CD8-positive, alpha-beta memory T cell (primary cell): ENCODE measurements at places on chromosomes 7 and 10.

- DNase-seq: no peak
Measured at GRCh38 chr10:104028146-104028545, 57.5 kb downstream of the COL17A1 start.

DNA sequence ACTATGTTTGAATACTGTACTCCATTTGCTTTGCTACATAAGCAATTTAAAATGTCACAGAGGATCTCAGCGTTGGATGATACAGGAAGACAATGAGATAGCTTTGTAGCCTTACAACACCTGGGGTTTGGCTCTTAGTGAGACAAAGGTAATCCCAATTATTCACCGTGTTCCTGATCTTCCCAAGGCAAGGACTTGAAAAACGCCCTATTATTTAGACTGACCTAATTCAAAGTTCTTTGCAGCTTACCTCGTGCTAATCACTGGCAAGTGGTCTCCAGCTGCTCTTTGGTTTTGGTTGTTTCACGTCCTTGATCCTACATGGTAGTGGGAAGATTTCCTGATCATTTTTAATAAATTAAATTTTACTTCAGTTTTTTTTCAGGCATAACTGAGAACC lies 23.0 kb upstream of the C7orf33 start:
- no peak for DNase-seq

GRCh38 chr10:121900443-121901174 lies 27.2 kb downstream of the ATE1 start:
- DNase-seq: no peak

DNA sequence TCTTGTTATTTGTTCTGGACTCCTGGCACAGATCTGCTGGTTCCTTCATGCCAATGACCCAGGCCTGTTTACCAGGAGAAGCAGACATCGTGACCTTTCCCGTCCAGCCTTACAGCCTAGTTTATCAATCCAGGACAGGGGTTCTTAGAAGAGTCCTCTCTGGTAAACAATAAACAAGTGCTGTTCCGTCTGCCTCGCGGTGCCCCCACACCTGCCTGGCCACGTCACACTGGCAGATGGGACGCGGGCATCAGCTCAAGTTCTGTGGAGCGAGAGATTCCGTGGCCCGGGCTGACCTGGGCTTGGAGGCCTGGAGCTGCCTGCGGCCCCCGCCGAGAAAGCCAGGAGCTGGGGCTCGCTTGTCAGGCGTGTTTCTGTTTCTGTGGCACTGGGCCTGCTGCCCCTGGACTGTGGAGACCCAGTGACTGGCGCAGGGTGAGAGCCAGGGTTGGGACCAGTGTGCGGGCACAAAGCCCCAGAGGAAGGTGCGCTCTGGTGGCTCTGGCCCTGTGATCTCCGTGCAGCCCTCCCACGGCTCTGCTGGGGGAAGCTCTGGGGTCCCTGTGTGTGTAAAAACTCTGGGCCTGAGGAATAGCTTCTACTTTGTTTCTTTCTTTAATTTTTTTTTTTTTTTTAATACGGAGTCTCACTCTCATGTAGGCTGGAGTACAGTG lies 28.4 kb upstream of the PFKFB3 start:
- DNase-seq: no peak

GRCh38 chr7:28418311-28418710 lies 6.0 kb downstream of the CREB5 start:
- DNase-seq: no peak

- DNase-seq: no peak
Measured at GRCh38 chr10:125848857-125849256, 25.5 kb downstream of the BCCIP start.

DNA sequence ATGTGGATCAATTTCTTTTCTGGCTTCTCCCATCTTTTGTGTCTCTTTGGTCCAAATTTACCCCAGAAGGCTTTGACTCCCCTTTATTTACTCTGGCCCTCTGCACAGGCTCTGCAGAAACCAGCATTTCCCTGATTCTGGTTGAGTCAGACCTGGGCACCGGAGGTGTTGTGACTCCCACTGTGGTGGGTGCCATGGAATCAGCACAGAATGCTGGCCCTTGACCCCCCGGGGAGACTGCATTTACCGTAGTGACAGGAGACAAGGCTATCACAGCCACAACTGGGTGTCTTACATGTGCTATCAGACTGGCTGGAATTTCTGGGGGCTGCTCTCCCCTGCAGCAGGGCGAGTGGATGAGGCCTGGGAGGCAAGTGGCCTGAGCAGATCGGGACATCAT lies 37.6 kb downstream of the PLXDC2 start:
- DNase-seq: no peak

- no peak for DNase-seq
Measured at GRCh38 chr10:4240608-4241197, 455.7 kb upstream of the KLF6 start.

DNA sequence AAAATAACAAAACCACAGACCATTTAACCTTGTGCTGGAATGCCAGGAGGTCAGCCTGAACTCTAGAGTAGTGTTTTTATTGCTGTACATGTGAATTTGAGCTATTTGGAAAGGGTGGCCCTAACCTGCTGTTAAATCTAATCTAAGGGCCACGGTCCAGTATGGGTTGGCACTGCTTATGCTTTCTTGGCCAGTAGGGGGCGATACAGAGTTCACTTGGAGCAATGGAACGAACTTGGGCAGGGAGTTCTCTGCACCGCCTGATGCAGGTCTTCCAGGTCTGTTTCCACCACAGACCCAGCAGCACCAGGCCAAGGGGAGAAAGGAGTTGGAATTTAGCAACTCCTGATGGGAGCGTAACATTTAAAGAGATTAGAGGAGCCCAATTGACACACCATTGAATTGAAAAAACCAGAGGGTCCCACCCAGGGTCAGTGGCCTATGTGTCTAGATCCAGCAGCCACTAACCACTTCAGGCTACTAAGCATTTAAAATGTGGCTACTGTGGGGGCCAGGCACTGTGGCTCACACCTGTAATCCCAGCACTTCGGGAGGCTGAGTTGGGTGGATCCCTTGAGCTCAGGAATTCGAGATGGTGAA lies 75.7 kb upstream of the EFCAB10 start:
- peak; percentile 56 for DNase-seq

- DNase-seq: no peak
Measured at GRCh38 chr10:60377042-60377352, 12.7 kb downstream of the ANK3 start.

DNA sequence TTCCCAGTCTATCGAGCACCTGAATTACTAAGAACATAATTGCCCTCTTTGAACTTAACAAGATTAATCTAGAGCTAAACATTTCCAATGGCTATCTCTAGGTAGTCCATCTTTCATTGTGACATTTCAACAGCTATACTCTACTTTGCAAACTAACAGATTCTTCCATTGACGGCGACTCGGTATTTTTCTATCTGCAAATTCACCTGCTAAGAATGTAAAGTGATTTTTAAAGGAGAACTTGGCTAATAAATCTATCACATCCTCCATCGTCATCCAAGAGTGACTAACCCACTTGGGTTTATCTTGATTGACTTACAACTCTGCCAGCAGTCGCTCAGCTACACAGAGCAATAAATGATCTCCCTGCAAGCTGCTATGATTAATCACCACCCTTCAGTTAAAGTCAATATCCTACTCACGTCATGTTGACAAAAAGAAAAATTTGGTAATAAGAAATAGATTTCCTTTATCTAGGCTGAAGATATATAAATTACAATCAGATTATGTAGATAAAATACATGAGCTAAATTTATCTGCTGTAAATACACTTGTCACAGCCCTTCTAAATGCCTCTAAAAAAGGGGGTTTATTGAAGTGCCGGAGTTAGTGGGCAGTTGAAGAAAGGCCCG lies 99.5 kb downstream of the SFMBT2 start:
- DNase-seq: no peak

DNA sequence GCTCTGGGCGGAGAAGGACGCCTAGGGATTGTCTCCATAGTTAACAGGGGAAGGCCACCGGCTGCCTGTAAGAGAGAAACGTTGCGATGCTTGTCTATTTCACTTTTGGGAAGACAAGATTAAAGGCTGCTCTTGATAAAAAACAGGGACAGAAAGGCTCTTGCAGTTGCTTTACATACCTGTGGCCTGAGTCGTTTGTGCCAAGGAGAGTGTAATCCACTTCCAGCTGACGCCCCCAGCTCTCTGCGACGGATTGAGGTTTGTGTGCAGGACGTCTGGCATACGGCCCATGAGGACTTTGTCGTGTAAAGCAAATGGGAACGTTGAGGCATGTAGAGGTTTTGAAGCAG lies 1.1 kb downstream of the MAP3K8 start:
- DNase-seq: no peak

- no peak for DNase-seq
Measured at GRCh38 chr7:135971366-135971725, 5.8 kb downstream of the MTPN start.

DNA sequence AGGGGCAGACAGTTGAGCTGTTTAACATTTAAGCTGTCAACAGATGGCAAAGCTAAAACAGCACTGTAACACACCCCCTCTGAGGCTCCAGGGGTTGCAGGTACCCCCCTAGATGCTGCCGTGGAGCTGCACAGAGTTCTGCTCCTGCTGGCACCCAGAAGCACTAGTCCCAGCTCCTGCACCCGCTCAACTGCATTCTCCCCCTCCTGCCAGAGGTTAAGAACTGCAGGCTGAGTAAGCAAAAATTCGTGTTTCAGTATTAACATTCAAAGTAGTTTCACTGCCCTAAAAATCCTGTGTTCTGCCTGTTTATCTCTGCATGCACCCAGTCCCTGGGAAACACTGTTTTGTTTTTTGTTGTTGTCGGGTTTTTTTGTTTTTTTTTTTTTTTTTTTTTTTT lies 790.8 kb upstream of the KCND2 start:
- no peak for DNase-seq

DNA sequence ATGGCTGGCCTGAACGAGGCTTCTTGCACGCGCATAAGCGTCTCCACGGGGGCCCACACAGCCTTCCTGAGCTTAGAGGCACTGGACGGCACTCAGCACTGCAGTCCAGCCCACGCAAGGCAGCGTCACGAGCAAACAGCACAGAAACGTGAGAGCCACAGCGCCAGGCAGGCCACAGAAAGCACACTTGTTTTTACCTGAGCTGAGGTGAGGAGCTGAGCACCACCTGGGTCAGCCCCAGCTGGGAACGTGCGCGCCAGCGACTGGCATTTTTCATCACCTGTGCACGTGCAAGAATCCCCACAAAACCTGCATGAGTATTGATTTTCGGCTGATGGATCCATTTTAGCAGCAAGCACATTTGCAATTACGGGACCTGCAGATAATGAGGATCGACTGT lies 26.7 kb downstream of the IQCE start:
- no peak for DNase-seq

GRCh38 chr10:90051053-90051452 lies 349.7 kb downstream of the KIF20B start:
- no peak for DNase-seq

GRCh38 chr7:119900996-119901672 lies 371.8 kb upstream of the KCND2 start:
- DNase-seq: no peak

- no peak for DNase-seq
Measured at GRCh38 chr10:49559476-49559875, 20.6 kb upstream of the ERCC6 start.
